LNCaP clone FGC (cell line): ENCODE measurements at places on chromosomes 4 and X.

- no peak for DNase-seq
These were observed 779.6 kb upstream of the HTR2C start for GRCh38 chrX:113804291-113804690.

DNA sequence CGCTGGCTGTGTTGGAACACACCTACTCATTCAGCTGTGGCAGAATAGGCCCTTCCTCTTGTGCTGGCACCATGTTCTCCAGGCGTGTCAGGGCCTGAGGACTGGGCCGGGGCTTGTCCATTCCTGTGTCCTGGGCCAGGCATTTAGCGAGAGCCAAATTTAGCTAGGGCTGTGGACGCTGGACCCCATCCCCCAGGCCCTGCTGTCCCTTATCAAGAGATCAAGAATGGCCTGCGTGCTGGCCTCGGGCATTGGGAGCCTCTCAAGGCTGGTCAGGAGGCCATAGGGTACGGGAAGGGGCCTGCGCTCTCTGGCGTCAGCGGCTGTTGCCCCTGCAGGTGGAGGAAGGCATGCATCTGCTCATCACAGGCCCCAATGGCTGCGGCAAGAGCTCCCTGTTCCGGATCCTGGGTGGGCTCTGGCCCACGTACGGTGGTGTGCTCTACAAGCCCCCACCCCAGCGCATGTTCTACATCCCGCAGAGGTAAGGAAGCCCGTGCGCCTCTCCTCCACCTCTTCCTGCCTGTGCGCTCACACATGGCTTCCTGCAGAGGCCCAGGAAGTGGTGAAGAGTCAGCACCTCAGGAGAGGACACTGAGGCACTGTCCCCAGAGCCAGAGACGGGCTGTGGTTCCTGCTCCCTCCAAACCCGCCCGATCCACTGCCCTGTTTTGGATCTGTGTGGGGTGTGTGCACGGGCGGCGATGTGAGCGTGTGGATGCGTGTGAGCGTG is 15.3 kb downstream of the ABCD1 start:
- no peak for DNase-seq

DNA sequence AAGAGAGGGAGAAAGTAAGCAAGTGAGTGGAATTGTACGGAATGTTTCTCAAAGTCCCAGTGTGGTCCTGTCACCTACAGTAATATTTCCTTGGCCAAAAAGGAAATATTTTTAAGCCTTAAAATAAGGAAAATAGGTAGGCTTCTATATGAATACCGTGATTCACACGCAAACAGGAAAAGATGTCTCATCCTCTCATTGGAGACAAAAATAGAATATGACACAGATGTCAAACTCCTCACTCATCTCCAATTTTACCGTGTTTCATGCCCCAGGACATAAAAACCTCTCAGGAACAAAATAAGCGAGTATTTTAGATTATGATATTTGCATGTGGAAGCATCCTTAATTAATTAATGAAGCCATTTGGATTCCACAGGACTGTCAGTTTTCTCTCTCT is 1269.5 kb downstream of the RAPGEF2 start:
- DNase-seq = no peak

GRCh38 chr4:30950737-30951136 is 230.6 kb downstream of the PCDH7 start:
- DNase-seq = no peak

DNA sequence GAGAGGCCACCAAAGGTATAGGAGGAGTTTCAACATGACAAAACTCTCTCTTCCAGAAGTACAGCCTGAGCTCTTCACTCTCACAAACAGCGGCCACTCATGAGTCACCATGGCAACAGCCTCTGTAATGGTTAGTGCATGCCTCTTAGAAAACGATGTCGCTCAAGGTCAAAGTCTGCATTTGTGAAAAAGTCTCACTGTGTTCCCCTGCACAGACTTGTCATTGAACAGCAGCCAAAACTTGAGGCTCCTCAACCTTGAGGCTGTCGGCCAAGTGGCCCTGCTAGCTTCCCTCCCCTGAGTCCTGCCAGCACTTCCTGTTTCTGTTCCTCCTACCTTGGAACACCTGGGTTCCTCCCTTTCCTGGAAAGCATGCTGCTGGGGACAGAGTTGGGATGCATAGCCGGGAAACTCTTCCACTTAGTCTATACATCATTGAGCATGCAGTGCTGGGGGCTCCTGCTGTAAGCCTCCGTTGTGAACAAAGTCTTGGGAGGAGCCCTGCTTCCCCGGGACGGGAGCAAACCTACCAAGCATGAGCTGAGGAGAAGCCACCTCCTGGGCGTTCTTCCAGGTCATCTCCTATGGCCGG is 66.6 kb downstream of the ING2 start:
- peak; percentile 41 for DNase-seq

GRCh38 chr4:86300516-86300915 is 59.3 kb downstream of the MAPK10 start:
- no peak for DNase-seq

DNA sequence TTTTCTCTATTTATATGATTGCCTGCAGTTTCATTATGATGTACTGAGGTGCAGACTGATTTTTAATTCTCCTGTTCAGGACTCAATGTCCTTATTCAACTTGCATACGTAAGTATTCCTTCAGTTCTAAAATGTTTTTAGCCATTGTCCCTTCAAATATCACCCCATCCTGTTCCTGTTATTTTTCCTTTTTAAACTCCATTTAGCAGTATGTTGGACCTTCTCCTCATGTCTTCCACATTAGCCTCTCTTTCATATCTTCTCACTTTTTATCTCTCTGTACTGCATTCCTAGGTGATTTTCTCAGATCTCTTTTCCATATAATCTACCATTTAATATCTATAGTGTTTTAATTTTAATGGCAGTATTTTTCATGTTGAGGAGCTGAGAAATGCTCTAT is 317.7 kb downstream of the NR3C2 start:
- DNase-seq = no peak

DNA sequence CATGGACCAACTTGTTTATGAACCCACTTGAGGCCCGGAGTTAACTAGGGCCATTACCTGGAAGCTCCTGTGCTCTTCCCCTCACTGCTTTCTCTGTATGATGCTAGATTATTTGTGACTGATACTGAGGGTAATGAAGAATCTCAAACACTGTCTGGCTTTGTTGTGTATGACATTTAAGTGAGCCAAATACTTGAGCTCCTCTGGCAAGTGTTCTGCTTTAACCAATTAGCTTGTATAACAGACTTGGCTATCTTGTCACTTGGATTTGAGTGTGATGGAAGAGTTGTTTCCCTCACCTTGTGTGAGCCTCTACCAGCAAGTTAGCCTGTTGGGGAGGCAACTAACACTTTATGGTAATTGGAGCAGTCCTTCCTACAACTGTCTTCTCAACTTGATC is 42.7 kb downstream of the CCNG2 start:
- DNase-seq = no peak

DNA sequence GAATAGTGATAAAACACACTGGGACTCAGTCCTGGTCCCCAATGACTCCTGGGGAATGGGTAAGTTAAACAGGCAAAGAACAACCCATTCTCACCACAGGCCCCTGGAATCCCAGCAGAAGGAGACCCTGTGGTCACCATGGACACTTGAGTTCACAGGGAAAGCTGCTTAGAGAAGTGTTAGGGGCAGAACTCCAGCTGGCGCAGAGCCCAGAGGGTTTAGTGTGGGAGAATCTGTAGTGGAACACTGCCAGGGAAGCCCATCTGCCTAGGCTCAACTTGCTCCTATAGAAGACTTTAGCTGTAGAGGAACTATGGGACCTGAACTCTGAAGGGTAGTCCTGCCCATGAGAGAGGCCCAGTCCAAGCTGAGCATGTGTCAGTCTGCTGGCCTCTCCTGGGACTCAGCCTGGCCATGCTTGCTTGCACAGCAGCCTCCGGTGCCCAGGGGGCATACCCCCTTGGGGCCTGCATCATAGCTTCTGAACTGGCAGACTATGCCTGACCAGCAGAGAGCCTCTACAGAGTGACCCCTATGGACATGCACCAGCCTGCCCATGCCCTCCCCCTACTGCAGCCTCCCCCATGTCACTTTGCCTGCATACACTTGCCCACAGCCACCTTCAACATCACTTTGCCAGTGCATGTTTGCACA is 343.5 kb downstream of the IDS start:
- no peak for DNase-seq

- DNase-seq = no peak
These were observed 56.2 kb downstream of the VCX3B start for GRCh38 chrX:8520791-8521190.

DNA sequence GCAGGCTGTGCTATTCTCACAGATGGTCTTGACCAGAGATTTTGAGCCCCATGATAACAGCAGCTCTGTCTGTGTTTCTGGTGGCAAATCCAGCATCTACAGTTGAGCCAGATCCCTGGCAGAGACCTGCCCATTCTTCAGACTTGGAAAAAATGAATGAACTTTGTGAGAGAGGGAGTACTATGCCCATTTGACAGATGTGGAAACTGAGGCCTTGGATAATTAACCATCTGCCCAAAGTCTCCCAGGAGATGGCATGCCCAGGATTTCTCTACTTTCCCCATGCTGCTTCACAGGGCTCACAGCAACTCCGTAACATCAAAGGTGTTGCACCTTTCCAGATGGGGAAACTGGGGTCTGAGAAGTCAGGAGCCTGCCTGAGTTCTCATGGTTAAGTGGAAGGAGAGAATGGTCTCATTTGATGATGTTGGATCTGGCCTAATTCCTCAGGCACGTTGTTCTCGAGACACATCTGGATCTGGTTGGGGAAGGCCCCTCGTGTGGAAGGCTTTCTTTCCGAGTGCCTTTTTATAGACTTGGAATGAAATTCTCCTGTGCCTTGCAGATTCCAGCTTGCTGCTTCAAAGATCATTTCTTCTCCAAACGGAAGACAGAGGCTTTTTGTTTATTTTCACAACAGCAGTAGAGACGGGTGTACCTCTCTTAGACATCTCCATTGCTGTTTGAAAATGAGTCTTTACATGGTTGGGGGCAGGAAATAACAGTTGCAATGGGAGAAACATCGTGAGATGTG is 73.3 kb upstream of the STX18 start:
- no peak for DNase-seq

- no peak for DNase-seq
These were observed 86.9 kb upstream of the NWD2 start for GRCh38 chr4:37157476-37158167.

DNA sequence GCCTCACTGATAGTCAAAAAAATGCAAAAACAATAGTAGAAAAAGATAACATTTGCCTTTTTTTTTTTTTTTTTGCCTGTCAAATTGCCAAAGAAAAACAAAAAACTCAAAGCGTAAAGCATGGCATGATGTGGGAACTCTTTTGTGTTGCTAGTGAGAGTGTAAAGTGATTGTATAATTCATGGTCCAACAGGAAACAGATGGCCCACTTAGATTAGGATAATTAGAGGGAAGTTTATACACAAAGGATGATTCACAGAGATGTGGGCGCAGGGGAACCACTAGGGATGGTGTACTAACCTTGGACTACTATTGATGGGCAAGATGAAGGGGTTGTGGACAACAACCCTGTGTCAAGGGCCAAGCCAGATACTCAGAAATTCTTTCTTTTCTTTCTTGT is 16.4 kb downstream of the MCUB start:
- DNase-seq = no peak

DNA sequence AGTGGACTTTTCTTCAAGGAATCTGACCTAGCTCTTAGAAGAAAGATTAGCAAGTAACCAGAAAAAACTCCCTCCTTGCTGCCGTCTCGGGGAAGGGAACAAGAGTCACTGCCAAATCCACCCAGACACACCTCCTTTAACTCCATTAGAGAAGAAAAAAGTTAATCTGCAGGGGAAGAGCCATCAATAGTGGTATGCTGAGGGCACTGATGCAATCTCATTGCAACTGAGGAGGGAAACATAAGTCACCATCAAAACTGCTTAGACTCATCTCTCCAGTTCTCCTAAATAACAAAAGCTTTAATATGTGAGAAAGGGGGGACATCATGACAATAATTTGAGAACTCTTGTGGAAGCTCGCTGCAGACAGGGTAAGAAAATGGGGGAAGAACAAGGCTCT is 49.3 kb upstream of the MAGED4B start:
- DNase-seq = no peak

DNA sequence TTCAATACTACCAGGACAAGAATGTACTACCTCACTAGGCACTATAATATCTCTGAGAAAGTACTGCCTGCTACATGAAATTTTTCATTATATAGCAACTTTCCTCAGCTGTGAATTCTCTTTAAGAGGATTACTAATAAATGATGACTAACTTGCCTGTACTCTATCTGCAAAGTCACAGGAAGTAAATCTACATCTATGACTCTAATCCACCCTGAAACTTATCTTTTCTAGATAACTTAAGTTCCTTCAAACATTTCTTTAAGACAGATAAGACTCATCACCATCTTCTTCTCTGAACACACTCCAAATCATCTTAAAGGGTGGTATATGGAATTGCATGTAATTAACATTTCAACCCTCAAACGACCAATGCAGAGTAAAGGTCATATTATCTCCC is 28.8 kb downstream of the RPS6KA3 start:
- DNase-seq = no peak
